Left ventricle myocardium superior (tissue), 1 donor: ENCODE measurements at places on chromosomes 4 and X. TPM values are rescaled to one million over a fixed set of nuclear protein-coding genes. Genes with fewer than 3 reads are reported as not detected.

The LDB2 gene
- total RNA-seq = 27.4 TPM

The MSANTD1 gene
- total RNA-seq = 0.45 TPM

The DGAT2L6 gene
- not detected for total RNA-seq

The C4orf36 gene
- 1.1 TPM for total RNA-seq

The CHST7 gene
- total RNA-seq = 13.8 TPM

The PPM1K gene
- 116 TPM for total RNA-seq

The NLGN4X gene
- 3.1 TPM for total RNA-seq

The TEX13C gene
- total RNA-seq = not detected

The TMSB15A gene
- total RNA-seq = not detected

The REPS2 gene
- total RNA-seq = 8.0 TPM

The ARHGAP10 gene
- 69.2 TPM for total RNA-seq

The DDX53 gene
- not detected for total RNA-seq

The RGN gene
- total RNA-seq = 18.7 TPM

The TRIM61 gene
- 2.4 TPM for total RNA-seq

The CRMP1 gene
- 1.3 TPM for total RNA-seq

The SRPK3 gene
- 43.6 TPM for total RNA-seq

The MAGEA8 gene
- total RNA-seq = not detected

The SERTM2 gene
- not detected for total RNA-seq

The RNF212 gene
- 0.62 TPM for total RNA-seq

The KIAA1210 gene
- not detected for total RNA-seq

The DKK2 gene
- 0.64 TPM for total RNA-seq

The NXF2B gene
- total RNA-seq = not detected

The IL3RA gene
- total RNA-seq = 6.2 TPM

The PRRG3 gene
- total RNA-seq = 1.7 TPM

The GLRA2 gene
- not detected for total RNA-seq

The FHL1 gene
- total RNA-seq = 772 TPM

The ADGRG4 gene
- total RNA-seq = not detected

The IQSEC2 gene
- total RNA-seq = 12.0 TPM

The COL25A1 gene
- total RNA-seq = 0.37 TPM

The HPSE gene
- 1.3 TPM for total RNA-seq

The STATH gene
- total RNA-seq = not detected

The STK32B gene
- 1.4 TPM for total RNA-seq

The SPANXD gene
- not detected for total RNA-seq

The PRPS1 gene
- total RNA-seq = 27.4 TPM

The NEUROG2 gene
- total RNA-seq = not detected
